ENCODE measurements at places on chromosomes 13 and 19.

- DNase-seq: no peak
Observed at GRCh38 chr13:40629678-40630384, 36.6 kb downstream of the FOXO1 start.

DNA sequence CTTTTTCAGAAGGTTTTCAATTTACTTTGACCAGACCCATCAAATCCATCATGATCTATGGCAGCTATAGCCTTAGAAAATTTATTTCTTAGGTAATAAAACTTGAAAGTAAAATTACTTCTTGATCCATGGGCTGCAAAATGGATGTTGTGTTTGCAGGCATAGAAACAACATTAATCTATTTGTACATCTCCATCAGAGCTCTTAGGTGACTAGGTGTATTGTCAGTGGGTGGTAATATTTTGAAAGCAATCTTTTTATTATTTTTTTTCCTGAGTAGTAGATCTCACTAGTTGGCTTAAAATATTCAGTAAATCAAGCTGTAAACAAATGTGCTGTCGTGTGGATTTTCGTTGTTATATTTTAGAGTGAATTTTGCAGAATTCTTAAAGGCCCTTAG, 710.0 kb downstream of the SLITRK6 start:
- DNase-seq: no peak

GRCh38 chr13:36366031-36366430, 19.8 kb upstream of the SPART start:
- no peak for DNase-seq

DNA sequence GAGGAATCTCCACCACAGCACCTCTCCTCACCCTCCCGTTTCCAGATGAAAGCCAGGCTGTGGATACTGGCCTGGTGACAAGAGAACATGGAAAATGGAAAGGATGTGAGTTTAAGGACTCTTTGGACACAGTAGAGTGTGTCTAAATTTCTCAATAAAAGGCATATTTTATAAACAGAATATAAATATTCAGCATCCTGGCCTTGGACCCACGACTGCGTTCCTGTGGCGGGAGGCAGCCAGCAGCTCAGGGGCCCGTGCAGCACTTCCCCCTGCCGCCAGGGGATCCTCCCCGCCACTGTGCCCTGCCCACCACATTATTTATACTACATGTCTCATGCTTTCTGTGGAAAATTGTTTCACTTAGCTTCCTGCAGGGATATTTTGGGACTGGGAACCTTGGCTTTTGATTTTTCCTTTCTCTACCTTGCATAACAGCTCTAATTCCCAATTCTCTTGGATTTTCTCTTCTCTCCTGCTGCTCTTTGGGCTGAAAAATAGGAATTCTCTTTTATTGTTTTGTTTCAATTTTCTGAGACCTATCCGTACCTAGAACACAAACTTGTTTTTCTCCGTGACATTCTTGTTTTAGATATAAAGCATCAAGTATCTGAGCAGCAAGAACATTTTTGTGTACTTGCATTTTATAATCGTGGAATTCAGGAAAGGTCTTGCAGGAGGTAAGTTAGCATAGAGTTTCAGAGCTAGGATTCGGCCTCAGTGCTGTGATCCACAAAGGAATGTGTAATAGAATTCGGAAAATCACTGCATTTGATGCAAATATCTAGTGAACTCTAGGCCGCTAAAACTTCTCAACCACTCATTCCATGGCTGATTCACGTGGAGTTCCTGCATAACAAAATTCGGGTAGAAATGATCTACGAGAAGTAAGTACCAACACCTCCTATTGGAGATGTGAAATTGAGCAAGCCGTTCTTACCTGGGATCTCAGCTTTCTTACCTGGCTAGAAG, 107.7 kb upstream of the SPATA13 start:
- no peak for DNase-seq

GRCh38 chr13:109332506-109333499, 453.6 kb downstream of the IRS2 start:
- no peak for DNase-seq

DNA sequence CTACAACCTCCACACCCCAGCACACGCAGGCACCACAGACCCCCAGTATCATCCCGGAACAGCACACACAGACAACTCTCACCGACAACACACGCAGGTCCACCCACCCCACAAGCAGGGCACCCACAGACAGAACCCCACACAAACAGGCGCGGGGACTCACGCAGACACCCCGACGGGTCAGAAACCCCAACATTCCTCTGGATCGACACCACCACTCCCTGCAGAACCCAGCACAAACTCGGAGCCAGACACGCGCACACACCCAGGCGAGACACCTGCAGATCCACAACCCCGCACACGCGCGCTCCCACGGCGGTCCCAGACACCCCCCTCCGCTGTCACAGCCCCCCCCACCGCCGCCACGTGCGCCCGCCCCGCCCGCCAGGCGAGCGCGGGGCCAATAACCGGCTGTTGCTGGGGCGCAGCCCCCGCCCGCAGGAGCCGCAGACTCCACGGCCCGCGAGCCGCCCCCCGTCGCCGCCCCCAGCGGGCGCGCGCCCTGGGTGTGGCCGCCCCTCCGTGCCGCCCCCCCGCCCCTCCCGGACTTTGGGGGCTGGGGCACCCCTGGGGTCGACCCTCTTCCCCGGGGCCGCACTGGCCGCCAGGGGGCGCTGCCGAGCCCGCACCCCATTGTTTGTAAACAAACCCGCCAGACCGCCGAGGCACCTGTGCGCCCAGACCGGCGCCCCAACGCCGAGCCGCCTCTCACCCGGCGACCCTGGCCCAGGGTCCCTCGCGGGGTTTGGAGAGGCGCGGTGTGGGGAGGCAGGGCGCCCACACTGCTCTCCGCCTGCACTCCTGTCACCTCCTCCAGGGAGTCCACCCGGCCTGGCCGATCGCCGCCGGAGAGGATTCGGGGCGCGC, 712 bp downstream of the BBC3 start:
- peak; percentile 38 for DNase-seq

GRCh38 chr13:74767050-74767449, 632.8 kb upstream of the KLF12 start:
- no peak for DNase-seq

- DNase-seq: peak; percentile 93
Observed at GRCh38 chr19:39845933-39846677, at the start of gene FBL. Gene FBL (minus strand): TSS chr19:39846379. CDS start chr19:39846300, 79 bp downstream.

GRCh38 chr19:49918089-49918488, 10.9 kb upstream of the ATF5 start:
- no peak for DNase-seq

- DNase-seq: no peak
Observed at GRCh38 chr19:58483776-58484175, 7.6 kb downstream of the ZNF446 start.

- no peak for DNase-seq
Observed at GRCh38 chr13:113087923-113088690, 17.5 kb upstream of the F7 start.

DNA sequence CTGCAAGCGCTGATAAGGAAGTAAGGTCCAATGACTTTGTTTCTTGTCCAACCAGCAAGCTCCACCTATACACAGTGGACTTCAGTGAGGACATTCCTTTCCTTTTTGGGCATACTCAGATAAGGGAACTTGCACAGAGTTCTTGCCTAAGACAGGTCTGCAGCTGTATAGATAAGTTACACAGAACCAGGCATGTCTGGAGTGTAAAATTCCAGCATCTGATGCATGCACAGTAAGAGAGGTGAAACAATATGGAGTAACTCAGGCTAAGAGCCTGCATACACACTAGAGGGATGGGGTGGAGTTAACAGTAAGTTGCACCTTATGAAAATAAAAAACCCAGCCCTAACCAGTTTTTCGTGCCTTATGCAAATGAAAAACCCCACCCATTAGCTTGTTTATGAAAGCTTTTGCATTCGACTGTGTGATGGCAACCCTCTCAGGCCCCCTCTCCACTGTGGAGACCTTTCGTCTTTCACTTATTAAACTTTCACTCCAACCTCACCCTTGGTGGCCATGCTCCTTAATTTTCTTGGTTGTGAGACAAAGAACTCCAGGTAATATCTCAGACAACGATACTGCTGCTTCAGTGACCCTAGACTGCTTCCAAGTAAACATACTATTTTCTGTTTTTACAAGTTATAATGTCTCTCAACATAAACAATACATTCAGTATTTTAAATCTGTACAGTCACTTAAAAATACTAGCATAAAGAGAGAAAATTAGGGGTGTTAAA, 2859.0 kb upstream of the PCDH20 start:
- no peak for DNase-seq

DNA sequence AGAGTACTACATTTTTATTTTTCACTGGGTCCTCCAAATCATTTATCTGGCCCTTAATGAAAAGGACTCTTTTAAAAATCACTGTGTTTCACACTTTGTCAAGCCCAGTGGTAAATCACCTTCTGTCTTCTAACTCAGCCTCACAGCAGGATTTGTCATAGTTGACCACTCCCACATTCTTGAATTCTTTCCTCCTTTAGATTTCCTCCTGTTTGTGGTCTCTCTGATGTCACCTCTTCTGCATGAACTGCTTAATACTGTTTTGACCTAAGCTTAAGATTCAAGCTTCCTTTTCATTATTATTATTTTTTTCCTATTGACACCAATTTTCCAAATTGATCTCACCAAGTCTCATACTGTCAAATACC, 899.8 kb upstream of the MIR17HG start:
- peak; percentile 49 for DNase-seq

GRCh38 chr13:41547251-41548000, 90.1 kb downstream of the RGCC start:
- DNase-seq: no peak

DNA sequence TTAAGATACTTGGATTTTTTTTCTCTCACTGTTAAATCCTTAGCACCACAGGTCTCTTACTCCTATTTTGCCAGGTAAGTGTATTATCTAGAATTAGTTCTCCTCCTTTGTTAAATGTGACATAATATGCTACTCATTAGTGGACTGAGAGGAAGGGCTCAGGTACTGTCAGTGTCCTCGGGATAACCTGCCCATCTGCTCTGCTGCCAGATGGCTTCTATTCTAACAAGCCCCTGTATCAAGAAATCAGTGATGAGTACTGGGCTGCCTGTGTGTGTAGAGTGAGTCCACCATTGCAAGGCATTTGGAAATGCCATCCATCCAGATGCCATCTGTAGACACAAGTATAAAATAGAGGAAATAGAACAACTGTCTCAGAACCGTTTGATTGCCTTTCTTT, 209.6 kb downstream of the ATP8A2 start:
- DNase-seq: no peak

DNA sequence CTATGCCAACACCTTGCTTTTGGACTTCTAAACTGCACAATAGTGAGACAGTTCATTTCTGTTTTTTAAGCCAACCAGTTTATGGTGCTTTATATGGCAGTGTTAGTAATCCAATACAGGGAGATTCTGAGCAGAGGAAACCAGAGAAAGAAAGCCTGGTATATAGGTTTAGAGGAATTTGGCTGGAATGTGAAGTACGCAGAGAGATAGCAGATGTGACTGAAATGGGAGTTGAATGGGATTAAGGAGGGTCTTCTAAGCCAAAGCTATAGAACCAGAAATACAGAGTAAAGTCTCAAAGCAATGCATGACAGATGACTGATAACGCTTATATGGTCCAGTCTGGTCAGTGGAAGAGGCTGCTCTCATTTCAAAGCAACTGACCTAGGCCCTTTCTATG, 453.7 kb downstream of the GPC6 start:
- DNase-seq: no peak

- no peak for DNase-seq
Observed at GRCh38 chr13:28204690-28205443, 66.5 kb downstream of the PAN3 start.

DNA sequence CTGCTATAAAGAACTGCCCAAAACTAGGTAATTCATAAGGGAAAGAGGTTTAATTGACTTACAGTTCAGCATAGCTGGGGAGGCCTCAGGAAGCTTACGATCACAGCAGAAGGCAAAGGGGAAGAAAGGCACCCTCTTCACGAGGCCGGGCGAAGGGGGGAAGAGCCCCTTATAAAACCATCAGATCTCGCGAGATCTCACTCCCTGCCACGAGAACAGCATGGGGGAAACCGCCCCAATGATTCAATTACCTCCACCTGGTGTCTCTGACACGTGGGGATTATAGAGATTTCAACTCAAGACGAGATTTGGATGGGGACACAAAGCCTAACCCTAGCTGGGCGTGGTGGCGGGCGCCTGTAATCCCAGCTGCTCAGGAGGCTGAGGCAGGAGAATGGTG, 42.8 kb downstream of the SLC6A16 start:
- no peak for DNase-seq

DNA sequence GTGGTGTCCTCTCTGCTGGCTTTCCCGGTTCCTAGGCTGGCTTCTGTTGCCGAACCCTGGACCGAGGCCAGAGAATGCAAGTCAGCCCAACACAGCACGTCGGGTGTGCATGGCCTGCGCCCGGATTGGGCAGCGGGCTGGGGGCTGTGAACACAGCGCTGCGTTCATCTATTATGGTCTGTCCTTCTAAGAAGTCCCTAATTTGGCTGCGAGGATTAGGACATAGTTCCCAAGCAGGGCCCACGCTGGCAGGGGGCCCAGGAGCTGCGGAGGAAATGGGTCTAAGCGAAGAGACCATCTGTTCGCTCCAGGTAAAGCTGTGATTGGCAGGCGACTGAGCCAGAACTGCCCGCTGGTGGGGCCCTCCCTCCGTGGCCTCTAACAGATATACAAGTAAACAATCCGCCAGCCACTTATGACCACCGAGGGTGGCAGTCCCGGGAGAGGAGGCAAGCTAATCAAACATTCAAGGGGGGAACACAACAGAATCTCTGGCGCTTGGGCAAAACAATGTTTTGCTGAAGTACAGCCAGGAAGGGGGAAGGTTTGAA, 6.0 kb downstream of the SYCE2 start:
- DNase-seq: no peak

DNA sequence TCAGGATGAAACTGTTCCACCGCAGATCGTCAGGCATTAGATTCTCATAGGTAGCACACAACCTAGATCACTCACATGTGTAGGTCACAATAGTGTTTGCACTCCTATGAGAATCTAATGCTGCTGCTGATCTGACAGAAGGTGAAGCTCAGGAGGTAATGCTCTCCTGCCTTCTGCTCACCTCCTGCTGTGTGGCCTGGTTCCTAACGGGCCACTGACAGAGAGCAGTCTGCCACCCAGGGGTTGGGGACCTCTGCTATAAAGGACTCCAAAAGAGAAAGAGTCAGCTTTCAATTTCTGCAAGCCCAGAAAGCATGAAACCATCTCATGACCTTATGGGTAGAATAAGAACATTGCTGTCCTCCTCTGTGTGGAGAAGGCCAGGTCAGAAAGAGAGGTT, 43.5 kb upstream of the PCCA start:
- no peak for DNase-seq

GRCh38 chr19:5851302-5851701, at the start of gene FUT3:
Gene FUT3 (minus strand): TSS chr19:5851449.
- DNase-seq: no peak
